ENCODE measurements at places on chromosomes 3 and 15.

- no peak for DNase-seq
Measured at GRCh38 chr3:57961828-57962447, 46.3 kb upstream of the FLNB start.

GRCh38 chr15:85112997-85113396 is 131.3 kb downstream of the PDE8A start:
- DNase-seq = no peak

GRCh38 chr3:113546414-113546893 is 14.1 kb downstream of the SIDT1 start:
- DNase-seq = no peak

GRCh38 chr15:29672923-29673809 is 149.1 kb downstream of the TJP1 start:
- no peak for DNase-seq

DNA sequence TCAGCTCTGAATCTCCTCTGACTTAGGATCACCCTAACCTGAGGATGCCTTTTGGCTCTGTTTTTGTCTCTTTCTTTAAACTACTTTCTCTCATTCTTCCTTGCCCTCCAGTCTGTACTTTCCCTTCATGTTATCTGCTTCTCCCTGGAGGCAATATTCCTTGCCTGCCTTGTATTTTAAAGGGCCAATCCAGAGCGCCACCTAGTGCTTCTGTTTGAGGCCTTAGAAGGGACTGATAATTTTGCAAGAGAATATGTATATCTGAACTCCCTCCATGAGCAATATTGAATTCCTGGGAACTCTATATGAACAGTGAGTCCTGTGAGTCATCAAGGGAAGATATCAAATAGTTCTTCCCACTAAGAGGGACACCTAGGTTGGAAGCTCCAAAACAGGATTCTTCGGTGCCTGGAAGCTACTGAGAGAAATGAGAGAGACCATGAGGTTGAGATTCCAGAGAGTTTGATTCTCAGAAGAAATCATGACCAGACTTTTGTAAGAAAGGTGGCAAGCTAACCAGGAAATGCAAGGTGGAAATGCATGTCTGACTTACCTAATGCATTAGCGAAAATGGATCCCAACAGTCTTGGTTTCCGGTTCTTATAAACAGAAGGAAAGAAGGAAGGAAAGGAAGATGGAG is 203.8 kb upstream of the CD96 start:
- no peak for DNase-seq

- no peak for DNase-seq
Measured at GRCh38 chr3:25462495-25462894, 34.4 kb downstream of the RARB start.

DNA sequence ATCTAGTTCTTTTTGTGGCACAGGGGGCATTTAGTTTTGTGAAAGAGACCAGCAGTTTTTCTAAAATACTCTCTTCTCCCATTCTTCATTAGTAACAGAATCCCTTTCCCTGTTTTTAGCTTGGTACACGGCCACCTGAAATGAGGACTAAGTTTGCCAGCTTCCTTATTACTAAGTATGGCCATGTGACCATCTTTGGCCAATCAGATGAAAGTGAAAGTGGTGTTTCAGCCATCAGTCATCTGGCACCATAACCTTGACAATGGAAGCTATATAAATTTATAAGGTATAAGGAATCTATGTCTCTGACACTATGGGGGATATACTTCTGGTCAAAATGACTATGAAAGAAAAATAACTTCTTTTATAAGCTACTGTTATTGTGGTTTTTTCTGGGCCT is 570.4 kb downstream of the AGBL1 start:
- DNase-seq = no peak

DNA sequence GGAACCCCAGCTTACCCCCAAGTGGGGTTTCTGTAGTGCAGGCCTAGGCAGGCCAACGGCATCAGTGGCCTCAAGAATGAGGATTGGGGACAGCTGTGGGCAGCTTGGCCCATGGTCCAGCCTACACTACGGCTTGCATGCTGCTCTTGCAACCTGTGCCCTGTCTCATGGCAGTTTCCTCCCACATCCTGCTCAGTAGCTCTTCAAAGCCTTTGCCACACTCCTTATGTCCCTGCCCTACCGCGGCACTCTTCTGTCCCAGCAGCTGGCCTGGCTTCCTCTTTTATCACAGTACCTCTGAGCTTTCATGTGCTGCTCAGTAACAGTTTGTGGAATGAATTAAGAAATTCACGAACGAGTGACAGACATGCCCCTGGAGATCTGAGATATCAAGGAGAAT is 431.0 kb downstream of the EPHB1 start:
- no peak for DNase-seq

- DNase-seq = no peak
Measured at GRCh38 chr3:194396539-194396858, 2.6 kb downstream of the GP5 start.

- no peak for DNase-seq
Measured at GRCh38 chr15:82043796-82044372, 1.9 kb downstream of the MEX3B start.

DNA sequence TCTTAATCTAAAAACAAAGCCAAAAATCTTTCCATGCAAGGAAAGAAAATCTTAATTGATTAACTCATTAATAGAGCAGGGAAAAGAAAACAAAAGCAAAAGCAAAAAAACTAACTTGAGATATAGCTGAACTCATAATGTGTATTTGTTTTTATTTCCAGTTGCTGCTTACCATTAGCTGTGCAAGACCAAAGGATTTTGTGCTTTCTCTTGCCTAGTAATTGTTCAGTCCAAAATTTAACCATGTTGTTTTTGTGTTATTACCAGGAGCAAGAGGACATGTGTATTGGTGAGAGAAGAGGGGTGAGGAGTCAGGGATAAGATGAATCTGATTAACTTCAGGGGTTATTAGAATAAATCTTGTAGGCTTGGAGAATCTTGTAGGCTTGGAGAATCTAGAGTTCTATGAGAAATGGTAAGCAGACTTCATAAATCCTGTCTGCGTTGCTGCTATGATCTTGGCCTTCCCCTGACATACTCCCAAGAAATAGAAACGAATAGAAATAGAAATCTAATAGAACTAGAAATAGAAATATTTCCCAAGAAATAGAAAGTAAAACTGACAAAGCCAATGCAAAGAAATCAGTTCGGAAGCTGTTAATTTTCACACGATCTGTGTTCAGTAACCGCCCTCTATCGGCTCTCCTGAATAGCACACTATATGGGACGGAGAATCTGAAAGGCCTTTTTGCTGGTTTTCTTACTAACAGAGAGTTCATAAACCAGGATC is 72.6 kb upstream of the TNFSF10 start:
- no peak for DNase-seq

- DNase-seq = no peak
Measured at GRCh38 chr3:23493889-23494288, 290.8 kb downstream of the UBE2E2 start.

- no peak for DNase-seq
Measured at GRCh38 chr3:49652218-49652902, 21.8 kb upstream of the APEH start.

DNA sequence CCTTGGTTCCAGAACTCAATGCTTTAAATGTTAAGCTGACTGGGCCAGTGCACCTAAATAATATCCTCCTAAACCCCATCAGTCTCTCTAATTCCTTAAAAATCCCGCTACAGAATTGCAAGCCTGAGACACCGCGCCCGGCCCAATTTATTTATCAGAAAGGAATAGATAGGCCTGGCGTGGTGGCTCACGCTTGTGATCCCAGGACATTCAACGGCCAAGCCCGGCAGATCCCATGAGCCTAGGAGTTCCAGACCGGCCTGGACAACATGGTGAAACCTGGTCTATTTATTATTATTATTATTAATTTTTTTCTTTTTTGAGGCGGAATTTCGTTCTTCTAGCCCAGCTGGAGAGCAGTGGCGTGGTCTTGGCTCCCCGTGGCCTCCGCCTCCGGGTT is 28.0 kb upstream of the TUBGCP5 start:
- no peak for DNase-seq

DNA sequence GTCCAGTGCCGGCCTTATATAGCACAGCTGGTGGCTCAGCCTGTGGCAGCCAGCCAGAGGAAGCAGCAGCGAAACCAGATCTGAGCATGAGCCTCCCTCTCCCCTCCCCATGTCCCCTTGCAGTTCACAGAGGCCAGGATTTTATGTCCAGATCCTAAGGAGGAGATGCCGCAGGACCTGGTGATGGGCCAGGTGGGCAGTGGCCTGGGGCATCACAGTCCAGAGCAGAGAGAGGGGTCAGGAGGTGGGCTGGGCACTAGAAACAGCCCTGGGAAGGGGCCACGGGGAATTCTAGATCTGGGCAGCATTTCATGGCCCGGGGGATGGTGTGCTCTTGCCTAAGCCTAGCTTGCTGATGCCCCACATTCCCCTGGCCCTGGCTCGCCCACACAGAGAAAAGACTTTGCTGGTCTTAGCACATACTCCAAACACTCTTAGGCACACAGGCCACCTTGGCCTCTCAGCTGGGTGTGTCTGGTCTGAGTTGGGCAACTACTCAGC is 259 bp upstream of the CILP start:
- DNase-seq = no peak

DNA sequence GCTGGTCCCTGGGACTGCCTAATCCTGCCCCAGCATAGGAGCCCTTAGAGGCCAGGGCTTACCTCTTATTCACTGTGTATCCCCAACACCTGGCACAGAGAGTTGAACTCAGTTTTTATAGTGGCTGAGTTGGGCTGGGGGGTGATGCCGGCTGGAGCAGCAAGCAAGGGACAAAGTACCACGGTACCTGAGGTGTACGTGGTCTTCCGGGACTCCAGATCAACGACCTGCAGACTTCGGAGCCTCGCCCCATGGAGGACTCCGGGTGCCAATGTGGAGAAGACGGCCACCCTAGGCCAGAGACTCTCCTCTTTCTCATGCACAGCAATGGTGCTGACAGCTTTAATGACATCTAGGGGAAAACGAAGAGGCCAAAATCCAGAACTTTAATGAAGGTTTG is 8.1 kb downstream of the WDR73 start:
- DNase-seq = no peak

DNA sequence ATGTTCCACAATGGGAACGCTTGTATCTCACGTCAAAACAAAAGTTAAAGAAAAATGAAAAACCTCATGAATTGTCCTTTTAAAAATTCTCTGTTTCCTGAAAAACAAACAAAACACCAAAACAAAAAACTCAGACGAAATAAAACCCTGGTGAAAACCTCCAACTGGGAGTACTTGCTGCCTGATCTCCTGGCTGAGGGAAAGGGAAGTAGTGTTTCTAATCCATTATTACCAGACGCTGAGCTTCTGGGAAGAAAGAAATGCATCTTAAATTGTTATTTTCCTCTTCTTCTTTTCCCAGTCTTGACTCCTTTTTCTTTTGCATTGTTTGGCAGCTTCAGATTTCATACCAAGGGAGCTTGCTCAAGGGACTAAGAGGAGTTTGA is 243.2 kb upstream of the RGMA start:
- no peak for DNase-seq

DNA sequence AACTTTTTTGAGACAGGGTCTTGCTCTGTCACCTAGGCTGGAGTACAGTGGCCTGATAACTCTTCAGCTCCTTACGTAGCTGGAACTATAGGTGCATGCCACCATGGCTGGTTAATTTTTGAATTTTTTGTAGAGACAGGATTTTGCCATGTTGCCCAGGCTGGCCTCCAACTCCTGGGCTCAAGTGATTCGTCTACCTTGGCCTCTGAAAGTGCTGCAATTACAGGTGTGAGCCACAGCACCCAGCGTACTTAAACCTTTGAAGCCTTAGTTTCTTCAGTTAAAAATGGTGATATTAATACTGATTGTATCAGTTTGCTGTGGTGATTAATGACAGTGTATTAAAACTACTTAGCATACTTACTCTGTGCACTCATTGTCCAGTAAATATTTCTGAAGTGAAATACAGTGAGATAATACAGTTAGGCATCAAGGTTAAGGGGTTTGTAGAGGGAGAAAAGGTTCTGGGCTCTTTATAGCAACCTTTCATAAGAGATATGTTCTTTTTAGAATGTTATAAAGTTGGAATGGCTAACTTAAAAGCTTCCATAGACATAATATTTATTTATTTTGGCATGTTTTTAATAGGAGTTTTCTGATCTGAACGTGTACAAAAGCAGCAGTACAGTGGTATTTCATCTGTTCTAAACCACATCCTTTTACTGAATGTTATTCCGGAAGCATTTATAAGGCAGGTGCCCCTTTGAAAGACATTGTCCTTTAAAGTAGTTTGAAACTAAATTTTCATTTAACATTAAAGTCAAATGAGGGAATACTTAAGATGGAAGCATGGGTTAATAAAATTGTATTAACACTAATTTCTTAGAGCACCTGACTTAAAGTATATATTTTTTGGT is 23.6 kb downstream of the NCK1 start:
- no peak for DNase-seq

GRCh38 chr3:192818126-192818525 is 90.8 kb upstream of the FGF12 start:
- DNase-seq = no peak

DNA sequence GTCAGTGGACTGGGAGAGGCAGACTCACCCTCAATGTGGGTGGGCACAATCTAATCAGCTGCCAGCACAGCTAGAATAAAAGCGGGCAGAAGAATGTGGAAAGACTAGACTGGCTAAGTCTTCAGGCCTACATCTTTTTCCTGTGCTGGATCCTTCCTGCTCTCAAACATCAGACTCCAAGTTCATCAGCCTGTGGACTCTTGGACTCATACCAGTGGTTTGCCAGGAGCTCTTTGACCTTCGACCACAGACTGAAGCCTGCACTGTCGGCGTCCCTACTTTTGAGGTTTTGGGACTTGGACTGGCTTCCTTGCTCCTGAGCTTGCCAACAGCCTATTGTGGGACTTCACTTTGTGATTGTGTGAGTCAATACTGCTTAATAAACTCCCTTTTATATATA is 68.0 kb downstream of the CNTN3 start:
- no peak for DNase-seq

DNA sequence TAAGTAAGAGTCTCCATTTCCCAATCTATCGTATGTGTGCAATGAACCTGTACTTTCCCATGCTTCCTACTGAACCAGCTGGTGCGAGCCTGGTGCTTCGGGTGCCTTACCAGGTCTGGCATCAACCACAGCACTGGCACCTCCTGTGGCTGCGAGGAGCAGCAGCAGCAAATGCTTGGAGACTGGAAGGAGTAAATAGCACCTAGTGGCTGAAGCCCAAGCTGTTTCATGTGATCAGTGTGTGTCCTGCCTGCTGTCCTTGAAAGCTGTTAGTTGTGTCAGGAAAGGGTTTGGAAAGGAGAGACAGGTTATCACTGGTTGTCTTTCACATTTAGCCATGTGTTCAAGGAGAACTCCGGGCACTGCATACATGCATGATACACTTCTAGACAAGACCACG is 31.8 kb downstream of the PCOLCE2 start:
- no peak for DNase-seq

- DNase-seq = no peak
Measured at GRCh38 chr15:68378595-68378994, 53.4 kb downstream of the ITGA11 start.

GRCh38 chr15:84960391-84961113 is 21.1 kb upstream of the PDE8A start:
- no peak for DNase-seq

Data from left renal cortex interstitium (tissue), 4 donors.